ENCODE measurements at places on chromosomes 5 and 9.

- no peak for DNase-seq
Observed at GRCh38 chr9:89935115-89935514, 330.3 kb downstream of the GADD45G start.

- DNase-seq: peak; percentile 6
Observed at GRCh38 chr9:129352146-129352865, 174.2 kb upstream of the IER5L start.

- no peak for DNase-seq
Observed at GRCh38 chr5:75622564-75622963, 11.3 kb downstream of the ANKDD1B start.

- no peak for DNase-seq
Observed at GRCh38 chr5:2105141-2105540, 222.4 kb upstream of the IRX4 start.

GRCh38 chr5:52668139-52668538 lies 119.6 kb upstream of the ITGA1 start:
- DNase-seq: no peak

DNA sequence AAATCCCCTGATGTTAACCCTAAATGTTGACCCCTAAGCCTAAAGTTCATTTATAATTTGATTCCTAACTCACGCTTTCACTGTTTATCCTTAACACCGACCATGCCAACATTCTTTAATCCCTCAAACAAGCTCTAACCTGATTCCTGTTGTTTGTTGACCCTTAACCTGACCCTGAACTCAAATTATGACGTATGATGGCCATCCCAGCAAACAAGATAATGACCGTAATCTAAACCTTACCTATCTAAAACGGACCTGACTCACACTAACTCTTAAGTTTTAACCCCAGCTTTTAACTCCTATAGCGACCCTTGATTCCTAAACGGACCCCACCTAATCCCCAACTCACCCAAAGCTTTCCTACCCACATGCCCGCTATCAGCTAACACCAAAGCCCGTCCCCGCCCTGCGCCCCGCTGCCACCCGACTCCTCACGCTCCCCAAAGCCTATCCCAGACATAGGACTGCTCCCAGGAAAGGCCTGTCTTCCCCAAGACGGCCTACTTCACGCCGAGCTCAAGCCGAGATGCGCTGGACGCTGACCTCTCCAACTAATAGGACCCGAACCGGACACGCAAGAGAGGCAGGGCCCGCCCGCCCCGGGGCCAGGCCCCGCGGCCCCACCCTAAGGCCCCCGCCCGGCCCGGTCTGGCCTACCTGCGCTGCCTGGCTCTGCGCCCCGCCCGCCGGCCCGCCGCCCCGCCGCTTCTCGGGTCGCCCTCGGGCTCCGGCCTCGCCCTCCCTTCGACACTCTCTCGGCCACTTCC lies 395 bp downstream of the TLN1 start:
- DNase-seq: no peak

DNA sequence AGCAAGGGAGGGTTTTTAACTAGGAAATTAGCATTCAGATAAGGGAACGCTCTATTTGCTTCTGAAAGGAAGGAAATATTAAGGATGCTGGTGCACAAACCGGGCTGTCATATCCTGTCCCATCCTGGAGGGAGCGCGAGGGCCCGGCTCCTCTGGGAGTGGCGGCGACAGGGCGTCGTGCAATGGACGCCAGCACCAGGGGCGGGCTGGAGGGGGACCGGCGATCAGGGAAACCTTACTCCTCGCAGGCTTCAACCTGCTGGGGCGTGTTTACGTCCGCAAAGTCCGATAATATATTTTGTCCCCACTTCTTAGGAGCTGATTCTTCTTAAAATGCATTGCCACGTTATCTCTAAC lies 197.1 kb upstream of the TBCA start:
- no peak for DNase-seq

DNA sequence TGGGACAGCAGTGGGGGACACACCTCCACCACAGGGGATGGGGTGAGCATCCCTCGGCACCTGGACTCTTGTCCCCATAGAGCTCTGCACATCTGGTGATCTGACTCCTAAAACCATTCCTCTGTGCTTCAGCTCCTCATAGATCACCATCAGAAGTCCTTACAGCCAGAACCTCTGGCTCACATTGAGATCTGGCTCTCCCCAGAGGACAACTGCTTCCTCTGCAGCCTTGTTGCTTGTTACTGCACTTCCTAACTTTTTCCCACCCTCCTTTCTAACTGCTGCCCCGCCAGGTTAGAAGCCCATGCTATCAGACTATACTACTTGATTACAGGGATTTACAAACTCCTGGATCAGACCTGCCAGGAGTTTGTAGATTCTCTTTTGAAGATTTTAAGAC lies 64.5 kb downstream of the ARSB start:
- DNase-seq: no peak

DNA sequence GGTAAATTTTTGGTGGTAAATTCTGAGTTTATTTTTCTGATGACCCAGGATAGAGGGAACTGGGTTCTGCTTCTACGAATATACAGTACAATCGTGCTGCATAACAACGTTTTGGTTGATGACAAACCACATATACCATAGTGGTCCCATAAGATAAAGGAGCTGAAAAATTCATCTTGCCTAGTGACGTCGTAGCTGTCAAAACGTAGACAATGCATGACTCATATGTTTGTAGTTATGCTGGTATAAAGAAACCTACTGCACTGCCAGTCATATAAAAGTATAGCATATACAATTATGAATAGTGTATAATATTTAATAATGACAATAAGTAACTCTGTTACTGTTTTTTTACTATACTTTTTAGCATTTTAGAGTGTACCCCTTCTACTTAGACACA lies 244.0 kb downstream of the GAS1 start:
- no peak for DNase-seq

DNA sequence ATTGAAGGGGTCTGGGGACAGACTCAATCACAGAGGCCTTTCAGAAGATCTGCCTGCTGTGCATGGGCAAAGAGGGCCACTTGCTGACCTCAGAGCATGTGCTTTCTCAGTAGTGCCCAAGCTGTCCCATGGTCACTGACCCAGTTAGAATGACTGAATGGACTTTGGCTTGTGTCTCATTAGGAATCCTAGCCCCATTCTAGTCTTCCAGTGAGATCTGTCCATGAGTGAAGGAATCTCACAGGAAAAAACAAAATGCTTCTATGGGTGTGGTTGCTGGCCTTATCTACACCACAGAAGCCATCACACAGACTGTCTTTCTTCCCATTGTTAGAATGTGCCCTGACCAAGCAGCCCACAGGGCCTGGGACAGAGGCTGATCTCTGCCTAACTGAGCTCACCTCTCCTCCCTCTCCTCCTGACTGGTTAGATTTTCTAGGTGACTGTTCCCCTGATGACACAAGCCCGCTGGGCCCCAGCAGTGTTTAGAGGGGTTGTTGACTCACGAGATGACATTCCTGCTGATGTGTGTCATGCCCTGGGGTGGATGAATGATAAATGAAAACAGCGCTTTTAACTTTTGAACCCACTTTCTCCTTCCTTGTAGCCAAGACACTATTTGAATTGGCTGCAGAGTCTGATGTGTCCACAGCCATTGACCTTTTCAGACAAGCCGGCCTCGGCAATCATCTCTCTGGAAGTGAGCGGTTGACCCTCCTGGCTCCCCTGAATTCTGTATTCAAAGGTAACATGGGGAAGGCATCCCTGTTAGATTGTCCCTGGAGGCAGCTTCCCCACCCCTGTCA lies 24.8 kb downstream of the TGFBI start:
- no peak for DNase-seq

DNA sequence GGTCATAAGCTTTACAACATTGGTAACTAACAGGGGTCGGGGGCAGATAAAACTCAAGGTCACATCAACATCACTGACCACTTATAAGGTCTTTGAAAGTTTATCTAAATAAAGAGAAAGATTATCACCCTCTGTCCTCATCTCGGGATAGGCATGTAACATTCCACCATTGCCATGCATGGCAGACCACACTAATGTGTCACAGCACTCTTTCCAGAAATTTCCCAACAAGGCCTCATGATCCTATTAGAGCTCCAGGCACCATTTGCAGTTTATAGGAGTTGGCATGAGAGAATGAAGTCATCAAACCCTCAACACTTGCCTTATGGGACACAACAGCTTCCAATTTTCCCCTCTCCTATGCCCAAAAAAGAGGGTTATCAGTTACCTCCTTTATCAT lies 31.9 kb upstream of the ZNF622 start:
- no peak for DNase-seq

DNA sequence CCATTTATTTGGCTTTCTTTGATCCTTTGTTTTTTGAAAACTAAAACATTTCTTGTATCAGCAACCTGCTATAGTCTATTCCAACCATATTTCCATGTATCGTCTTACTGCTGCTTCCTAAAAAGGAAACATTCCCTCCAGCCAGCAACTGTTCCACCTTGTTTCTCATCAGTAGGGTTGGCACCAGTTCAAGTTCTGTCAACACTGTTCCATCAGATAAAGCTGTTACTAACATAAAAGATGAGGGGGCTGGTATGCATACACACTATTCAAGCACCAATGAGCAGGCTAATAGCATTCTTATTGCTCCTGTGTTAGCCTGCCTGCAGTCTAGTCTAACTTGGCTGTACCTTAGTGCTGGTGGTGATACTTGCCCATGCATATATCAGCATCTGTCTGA lies 178.3 kb downstream of the CWC27 start:
- no peak for DNase-seq

DNA sequence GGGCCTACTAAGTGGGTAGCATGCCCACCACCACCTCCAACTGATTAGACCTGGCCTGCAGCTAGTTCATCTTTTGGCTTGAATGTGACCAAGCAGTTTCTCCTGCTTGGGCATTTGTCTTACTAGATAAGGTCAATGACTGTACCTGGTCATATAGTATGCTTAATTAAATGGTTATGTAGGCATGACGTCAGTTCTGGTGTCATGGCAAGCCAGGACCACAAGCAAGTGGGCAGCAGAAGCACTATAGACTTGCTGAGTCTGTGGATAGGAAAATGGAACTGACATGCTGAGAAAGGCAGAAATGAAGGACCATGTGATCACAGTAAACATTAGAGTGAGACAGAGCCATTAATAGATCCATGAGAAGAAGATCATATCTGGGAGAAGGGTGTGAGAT lies 55.6 kb upstream of the C6 start:
- DNase-seq: no peak

DNA sequence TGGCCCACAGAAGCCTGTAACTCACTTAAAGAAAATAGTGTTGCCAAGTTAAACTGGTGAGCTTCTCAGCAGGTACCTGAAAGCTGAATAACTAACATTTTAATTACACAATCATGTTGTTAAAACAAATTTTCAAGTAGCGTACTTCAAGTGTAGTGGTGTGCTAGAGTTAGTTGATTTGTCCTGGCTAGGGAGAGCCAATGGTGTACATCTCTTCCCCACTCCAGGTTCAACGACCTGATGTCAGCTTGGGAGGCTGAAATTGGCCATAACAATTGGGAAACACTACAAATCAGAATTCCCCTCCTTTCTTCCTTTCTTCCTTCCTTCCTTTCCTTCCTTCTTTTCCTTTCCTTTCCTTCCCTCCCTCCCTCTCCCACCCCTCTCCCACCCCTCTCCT lies 295.3 kb upstream of the SLC24A2 start:
- DNase-seq: no peak

DNA sequence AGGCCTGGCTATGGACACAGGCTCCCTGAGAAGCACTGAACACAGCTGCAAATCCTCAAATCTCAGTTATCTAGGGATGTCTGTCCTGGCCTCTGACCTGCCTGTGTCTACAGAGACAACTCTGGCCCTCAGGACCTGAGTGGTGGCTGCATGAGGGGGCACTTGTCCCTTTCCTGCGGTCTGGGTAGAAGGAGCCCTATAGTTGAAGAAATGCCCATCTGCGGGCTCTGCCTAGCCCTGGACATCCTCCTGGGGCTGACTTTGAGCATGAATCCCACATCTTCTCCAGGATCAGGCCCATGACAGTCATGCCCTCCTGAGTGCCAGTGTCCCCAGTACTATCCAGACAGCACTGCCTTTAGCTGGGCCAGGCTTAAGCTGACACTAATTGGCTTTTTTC lies 10.0 kb downstream of the DNAJB5 start:
- DNase-seq: no peak

- DNase-seq: no peak
Observed at GRCh38 chr9:68446836-68447235, 90.4 kb downstream of the PGM5 start.

GRCh38 chr9:4141296-4141695 lies 158.6 kb downstream of the GLIS3 start:
- no peak for DNase-seq

GRCh38 chr5:134649163-134649835 lies 714 bp downstream of the SEC24A start:
- DNase-seq: no peak

DNA sequence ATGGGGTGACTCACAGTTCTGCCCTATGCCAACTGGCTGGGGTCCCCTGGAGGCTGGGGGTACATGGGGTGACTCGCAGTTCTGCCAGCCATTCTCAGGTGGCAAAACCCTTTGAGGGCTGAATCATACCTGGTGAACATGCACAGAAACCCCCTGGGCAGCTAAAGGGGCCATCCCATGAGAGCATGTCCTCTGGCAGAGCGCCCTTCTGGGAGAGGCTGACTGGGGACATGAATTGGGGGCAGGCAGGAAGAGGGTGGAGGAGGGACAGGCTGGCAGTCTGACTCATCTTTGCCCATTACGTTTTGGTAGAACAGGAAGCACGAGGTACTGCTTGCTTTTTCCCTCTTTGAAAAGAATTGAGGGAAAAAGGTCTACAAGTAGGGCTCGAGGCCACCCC lies 16.7 kb downstream of the TRAF1 start:
- peak; percentile 74 for DNase-seq

GRCh38 chr5:179926657-179927056 lies 19.0 kb upstream of the TBC1D9B start:
- no peak for DNase-seq

DNA sequence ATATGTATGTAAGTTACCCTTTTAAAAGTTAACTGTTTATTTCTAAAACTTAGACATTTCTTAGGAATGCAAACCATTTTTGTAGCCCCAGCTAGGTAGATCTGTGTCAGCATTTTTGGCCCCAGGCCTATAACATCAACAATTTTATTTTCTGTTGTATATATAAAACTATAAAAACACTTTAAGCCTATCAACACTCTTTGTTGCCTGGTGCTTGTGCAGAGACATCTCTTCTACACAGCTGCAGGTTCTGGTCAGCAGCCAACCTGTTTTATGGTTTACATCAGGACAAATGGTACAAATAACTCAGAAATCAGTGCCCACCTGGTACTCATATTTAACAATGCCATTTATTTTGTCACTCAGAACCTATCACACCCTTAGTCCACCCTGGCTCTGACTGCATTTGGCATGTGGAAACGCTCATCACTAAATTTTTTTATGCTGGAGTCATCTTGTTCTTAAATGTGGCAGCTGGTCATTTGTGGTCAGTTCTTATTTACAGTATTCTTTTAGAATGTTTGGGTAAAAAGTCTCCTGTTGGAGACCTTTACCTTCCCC lies 173.4 kb downstream of the DNAH5 start:
- DNase-seq: no peak

Data from stimulated activated CD4-positive, alpha-beta T cell treated with anti-CD3 and anti-CD28 coated beads, Interleukin-2, amount 100 ng/mL, for 4 hours (primary cell).